ENCODE measurements at places on chromosomes 1 and 21.

GRCh38 chr1:161299347-161299746 lies 10.4 kb downstream of the MPZ start:
- no peak for DNase-seq

DNA sequence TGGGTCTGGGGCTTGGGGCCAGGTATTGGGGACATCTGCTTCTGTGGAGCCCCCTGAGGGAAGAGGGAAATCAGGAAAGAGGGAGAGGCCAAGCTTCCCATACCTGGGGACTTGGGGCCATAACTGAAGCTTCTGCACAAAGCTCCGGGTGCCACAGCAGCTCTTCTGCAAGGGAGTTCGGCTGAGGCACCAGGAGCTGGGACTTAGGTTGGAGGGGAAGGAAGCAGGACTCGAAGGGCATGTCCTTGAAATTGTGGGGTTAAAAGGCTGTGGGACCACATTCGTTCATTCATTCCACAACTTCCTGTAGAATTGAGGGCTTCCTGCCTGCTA lies 1.7 kb upstream of the EPS8L3 start:
- DNase-seq = no peak

- DNase-seq = peak; percentile 10
These were observed 12.9 kb downstream of the NRIP1 start for GRCh38 chr21:15051644-15052458.

DNA sequence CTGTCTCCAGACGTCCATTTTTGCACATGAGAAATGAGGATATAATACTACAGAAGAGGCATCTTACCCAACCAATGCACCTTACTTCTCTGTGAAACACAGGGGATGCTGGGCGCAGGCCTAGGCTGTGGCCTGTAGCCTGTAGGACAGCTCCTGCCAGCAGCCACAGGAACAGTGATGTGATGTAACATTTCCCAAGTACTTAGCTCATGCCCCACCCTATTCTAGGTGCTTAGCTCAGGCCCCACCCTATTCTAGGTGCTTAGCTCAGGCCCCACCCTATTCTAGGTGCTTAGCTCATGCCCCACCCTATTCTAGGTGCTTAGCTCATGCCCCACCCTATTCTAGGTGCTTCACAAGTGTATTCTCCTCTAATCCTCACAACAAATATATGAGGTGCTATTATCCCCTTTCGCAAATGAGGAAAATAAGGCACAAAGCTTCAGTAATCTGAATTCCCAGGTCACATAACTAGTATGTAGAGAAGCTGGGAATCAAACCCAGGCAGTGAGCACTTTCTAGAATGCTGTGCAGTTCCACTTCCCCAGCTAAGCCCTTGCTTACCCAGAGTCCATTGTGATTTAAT lies 4.6 kb upstream of the NAXE start:
- DNase-seq = no peak

GRCh38 chr1:27940297-27940696 lies 5.5 kb downstream of the SMPDL3B start:
- no peak for DNase-seq

GRCh38 chr1:55725378-55725777 lies 510.2 kb upstream of the USP24 start:
- peak; percentile 60 for DNase-seq

DNA sequence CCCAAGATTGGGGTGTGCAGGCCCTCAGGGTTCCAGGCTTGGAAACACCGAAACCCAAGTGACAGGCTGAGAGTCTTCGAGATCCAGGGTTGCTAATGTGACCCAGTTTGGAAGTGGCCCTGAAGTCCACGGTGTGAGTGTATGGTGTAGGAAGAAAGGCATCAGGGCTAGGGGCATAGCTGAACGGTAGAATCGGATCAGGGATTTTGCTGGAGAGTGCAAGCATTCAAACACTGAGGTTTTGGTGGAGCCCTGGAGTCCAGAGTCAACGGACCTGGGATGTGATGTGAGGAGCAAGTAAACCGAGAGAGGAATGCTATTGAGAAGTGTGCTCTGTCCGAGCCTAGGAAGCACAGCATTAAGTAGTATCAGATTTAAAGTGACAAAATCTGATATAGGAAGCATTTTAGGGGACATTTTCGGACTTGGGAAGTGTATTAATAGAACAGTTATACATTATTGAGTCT lies 958 bp downstream of the NFYC start:
- DNase-seq = no peak

GRCh38 chr1:119097380-119097779 lies 43.1 kb downstream of the WARS2 start:
- no peak for DNase-seq

Data from RWPE1 (cell line).